ENCODE measurements at places on chromosomes 6 and 20. TPM values are rescaled to one million over a fixed set of nuclear protein-coding genes. Genes with fewer than 3 reads are reported as not detected.

DNA sequence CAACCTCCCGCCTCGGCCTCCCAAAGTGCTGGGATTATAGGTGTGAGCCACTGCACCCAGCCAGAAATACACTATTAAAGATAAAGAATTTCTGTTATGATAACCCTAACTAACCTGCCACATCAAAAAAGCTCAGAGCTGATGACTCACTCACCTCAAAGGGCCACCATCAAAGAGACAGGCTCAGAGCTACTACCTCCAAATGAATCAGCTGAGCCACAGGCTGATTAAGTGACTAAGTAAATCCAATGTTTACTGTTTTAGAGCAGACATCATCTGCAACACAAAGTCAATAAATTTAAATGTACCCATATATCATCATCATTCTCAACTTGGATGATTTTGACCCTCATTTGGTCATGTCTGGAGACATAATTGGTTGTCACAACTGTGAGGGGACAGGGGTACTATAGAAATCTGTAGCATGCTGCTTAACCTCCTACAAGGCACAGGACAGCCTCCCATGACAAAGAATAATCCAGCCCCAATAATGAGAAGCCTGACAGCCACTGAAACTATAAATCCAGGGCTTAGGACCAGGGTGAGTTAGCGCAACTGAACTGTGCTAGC is 106.5 kb downstream of the ATP9A start:
- no peak overlapping the region for H3K4me3 ChIP-seq
- H3K4me1 ChIP-seq = no peaks in the 10 kb centered on the region
- no peaks in the 10 kb centered on the region for H3K36me3 ChIP-seq
- DNase-seq = no peak
- no peak overlapping the region for H3K27ac ChIP-seq

- peak overlapping the region; percentile 80 for H3K27ac ChIP-seq
- H3K27me3 ChIP-seq = no peaks in the 10 kb centered on the region
- H3K36me3 ChIP-seq = no peaks in the 10 kb centered on the region
- DNase-seq = no peak
- peaks cover 33% of the 10 kb centered on the region for H3K4me1 ChIP-seq
These were observed 818 bp upstream of the MDGA1 start for GRCh38 chr6:37698264-37699137.

DNA sequence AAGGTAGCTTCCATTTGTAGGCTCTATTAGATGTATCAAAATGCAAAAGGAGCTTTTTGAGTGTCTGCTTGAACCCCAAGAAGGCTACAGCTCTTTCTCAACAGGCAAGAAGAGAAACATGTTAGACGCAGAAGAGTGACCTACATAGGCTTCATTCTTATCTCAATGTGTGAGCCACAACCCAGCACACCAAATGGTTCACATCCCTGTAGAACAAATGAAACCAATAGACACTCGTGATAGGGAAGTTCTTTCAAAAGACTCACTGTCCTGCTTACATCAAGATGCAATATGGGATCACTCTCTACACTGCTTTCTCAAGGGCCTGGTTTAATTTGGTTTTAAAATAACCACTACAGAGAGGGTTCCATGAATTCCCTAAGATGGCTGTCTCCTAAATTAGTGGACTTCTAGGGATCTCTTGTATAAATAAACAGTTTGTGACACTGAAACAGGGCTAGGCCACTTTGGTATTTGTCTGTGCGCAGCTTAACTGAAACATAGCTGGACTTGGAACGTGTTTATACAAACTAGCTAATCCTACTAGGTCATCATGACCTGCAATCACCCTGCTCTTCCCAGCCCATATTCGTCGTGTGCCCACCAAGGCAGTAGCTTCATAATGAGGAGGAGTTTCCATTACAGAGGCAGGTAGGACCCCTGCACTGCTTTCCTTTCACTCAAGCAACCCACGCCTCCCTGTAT is 225.4 kb upstream of the PREP start:
- no peak overlapping the region for H3K4me3 ChIP-seq
- DNase-seq = no peak
- H3K36me3 ChIP-seq = no peaks in the 10 kb centered on the region
- no peaks in the 10 kb centered on the region for H3K27me3 ChIP-seq
- peak overlapping the region; percentile 54 for H3K27ac ChIP-seq

- no peaks in the 10 kb centered on the region for H3K4me1 ChIP-seq
- no peaks in the 10 kb centered on the region for H3K36me3 ChIP-seq
- no peaks in the 10 kb centered on the region for H3K27me3 ChIP-seq
- no peak for DNase-seq
- H3K4me3 ChIP-seq = no peak overlapping the region
- H3K27ac ChIP-seq = no peak overlapping the region
These were observed 11.3 kb downstream of the PREX1 start for GRCh38 chr20:48816282-48817205.

The BICRAL gene
- total RNA-seq = 19.2 TPM
